Chondrocyte (in vitro differentiated cells): ENCODE measurements at places on chromosomes 6 and 20. TPM values are rescaled to one million over a fixed set of nuclear protein-coding genes. Genes with fewer than 3 reads are reported as not detected.

The ZBTB12 gene
- total RNA-seq: 6.3 to 7.6 TPM (median 6.7 TPM) in 3 replicates

The VWA7 gene
- 0.15 to 0.62 TPM (median 0.17 TPM) in 3 replicates for total RNA-seq

The DEFB125 gene
- total RNA-seq: not detected in 3 replicates

The TSBP1 gene
- total RNA-seq: not detected in 3 replicates

The BPI gene
- 0.55 to 0.74 TPM (median 0.68 TPM) in 3 replicates for total RNA-seq

The VSTM2L gene
- total RNA-seq: 6.8 to 24.5 TPM (median 7.3 TPM) in 3 replicates

The OR2J3 gene
- not detected in 3 replicates for total RNA-seq

The C6orf132 gene
- 0.75 to 5.8 TPM (median 5.2 TPM) in 3 replicates for total RNA-seq

The BMP7 gene
- not detected in 3 replicates for total RNA-seq

The EGFL8 gene
- 14.3 to 16.3 TPM (median 15.4 TPM) in 3 replicates for total RNA-seq

The FILIP1 gene
- total RNA-seq: 0.51 to 7.1 TPM (median 7.0 TPM) in 3 replicates

The ZSCAN16 gene
- 2.5 to 3.0 TPM (median 3.0 TPM) in 3 replicates for total RNA-seq

The RGS19 gene
- 15.7 to 18.5 TPM (median 18.1 TPM) in 3 replicates for total RNA-seq

The DAAM2 gene
- 137 to 142 TPM (median 142 TPM) in 3 replicates for total RNA-seq

The RRAGD gene
- 8.9 to 18.8 TPM (median 17.9 TPM) in 3 replicates for total RNA-seq

The PPP1R14C gene
- 1.5 to 3.4 TPM (median 3.3 TPM) in 3 replicates for total RNA-seq
